ENCODE measurements at places on chromosomes 13 and 19.

DNA sequence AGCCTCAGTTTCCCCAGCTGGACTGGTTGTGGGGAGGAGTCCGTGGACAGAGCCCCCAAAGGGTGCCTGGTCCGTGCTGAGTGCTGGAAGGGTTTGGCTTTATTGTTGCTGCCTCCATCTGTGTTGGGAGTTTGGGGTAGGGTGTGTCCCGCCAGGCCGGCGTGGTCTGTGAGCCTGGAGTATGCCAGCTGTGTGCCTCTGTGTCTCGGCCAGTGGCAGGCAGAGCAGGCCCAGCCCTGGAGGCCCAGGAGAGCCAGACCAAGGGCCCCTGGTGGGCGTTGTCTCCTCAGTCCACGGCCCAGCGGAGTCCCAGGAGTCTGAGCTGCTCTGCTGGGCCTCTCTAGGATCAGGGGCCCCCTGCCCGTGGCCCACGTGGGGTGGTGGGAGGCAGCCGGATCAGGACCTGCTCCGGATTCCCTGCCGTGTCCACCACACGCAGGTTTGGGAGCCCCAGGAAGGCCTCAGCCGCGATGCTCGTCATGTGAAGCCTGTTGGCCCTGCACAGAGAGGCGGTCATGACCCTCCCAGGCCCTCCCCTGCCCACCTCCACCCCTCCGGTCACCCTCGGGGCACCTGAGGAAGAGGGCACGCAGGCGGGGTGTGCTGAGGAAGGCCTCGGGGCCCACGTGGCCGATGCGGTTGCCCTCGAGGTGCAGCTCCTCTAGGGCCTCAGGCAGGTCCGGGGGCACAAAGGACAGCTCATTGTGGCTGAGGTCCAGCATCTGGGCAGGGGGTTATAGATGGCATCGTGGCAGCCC is 6.6 kb downstream of the PODNL1 start:
- no peak overlapping the region for H3K4me3 ChIP-seq
- peaks cover 11% of the 10 kb centered on the region for H3K36me3 ChIP-seq
- H3K27me3 ChIP-seq = peaks cover 27% of the 10 kb centered on the region
- peaks cover 11% of the 10 kb centered on the region for H3K4me1 ChIP-seq

DNA sequence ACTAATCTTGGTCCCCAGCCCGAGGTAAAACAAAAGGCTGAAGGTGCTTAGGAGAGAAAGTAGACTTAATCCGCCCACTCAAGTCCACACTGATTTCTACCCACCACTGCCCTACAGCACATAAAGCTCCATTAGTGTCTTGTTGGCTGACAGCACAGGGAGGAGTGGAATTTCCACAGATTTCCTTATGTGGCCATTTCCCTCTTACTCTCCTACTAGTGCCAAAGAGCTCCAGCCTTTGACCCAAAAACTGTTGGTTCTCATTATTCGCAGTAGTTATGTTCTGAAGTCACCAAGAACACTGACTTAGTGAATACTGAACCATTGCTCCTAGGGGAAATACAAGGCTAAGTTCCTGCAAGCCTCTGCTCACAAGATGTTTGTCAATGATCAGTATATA is 61.2 kb downstream of the RAB20 start:
- H3K4me3 ChIP-seq = no peak overlapping the region
- H3K27ac ChIP-seq = no peak overlapping the region
- no peaks in the 10 kb centered on the region for H3K4me1 ChIP-seq
- DNase-seq = no peak
- H3K27me3 ChIP-seq = peaks cover 15% of the 10 kb centered on the region

GRCh38 chr19:35373492-35373891 is 2.6 kb downstream of the GPR42 start:
- no peak overlapping the region for H3K4me3 ChIP-seq
- H3K27ac ChIP-seq = no peak overlapping the region
- DNase-seq = no peak
- peaks cover 46% of the 10 kb centered on the region for H3K27me3 ChIP-seq
- no peaks in the 10 kb centered on the region for H3K36me3 ChIP-seq

DNA sequence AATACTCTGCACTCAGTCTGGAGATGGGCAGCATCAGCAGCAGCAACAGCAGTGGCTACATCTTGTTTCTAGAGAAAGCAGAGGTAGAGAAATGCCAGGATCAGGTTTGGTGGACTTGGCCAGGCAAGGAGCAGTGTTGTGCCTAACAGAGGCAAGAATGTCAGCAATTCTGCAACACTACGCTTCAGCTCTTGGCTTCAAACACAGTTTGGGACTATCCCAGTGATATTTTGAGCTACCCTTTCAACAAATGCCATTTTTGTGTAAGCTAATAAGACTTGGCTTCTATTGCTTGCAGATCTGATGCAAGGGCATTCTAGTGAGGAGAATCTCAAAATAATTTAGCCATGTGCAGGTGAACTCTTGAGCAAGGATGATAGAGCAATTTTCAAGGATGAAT is 271.3 kb downstream of the PCDH20 start:
- H3K4me1 ChIP-seq = no peaks in the 10 kb centered on the region
- H3K27ac ChIP-seq = no peak overlapping the region
- no peaks in the 10 kb centered on the region for H3K36me3 ChIP-seq
- no peak overlapping the region for H3K4me3 ChIP-seq

GRCh38 chr19:262125-262524 is 29.1 kb downstream of the PLPP2 start:
- DNase-seq = no peak
- peaks cover 7% of the 10 kb centered on the region for H3K4me1 ChIP-seq
- no peaks in the 10 kb centered on the region for H3K36me3 ChIP-seq
- no peak overlapping the region for H3K4me3 ChIP-seq
- peaks cover 20% of the 10 kb centered on the region for H3K27me3 ChIP-seq
- H3K27ac ChIP-seq = no peak overlapping the region

GRCh38 chr19:56218961-56219360 is 16.9 kb downstream of the ZSCAN5C start:
- peaks cover 8% of the 10 kb centered on the region for H3K4me1 ChIP-seq
- DNase-seq = no peak
- H3K36me3 ChIP-seq = no peaks in the 10 kb centered on the region
- H3K27ac ChIP-seq = no peak overlapping the region

GRCh38 chr13:29761160-29761559 is 89.3 kb downstream of the UBL3 start:
- H3K27me3 ChIP-seq = peaks cover 5% of the 10 kb centered on the region
- no peak for DNase-seq
- peaks cover 4% of the 10 kb centered on the region for H3K36me3 ChIP-seq
- H3K27ac ChIP-seq = no peak overlapping the region
- peaks cover 36% of the 10 kb centered on the region for H3K4me1 ChIP-seq

- no peaks in the 10 kb centered on the region for H3K27me3 ChIP-seq
- no peaks in the 10 kb centered on the region for H3K36me3 ChIP-seq
- H3K4me3 ChIP-seq = no peak overlapping the region
- no peak for DNase-seq
- no peak overlapping the region for H3K27ac ChIP-seq
Observed at GRCh38 chr13:93955904-93956303, 523.6 kb downstream of the DCT start.

DNA sequence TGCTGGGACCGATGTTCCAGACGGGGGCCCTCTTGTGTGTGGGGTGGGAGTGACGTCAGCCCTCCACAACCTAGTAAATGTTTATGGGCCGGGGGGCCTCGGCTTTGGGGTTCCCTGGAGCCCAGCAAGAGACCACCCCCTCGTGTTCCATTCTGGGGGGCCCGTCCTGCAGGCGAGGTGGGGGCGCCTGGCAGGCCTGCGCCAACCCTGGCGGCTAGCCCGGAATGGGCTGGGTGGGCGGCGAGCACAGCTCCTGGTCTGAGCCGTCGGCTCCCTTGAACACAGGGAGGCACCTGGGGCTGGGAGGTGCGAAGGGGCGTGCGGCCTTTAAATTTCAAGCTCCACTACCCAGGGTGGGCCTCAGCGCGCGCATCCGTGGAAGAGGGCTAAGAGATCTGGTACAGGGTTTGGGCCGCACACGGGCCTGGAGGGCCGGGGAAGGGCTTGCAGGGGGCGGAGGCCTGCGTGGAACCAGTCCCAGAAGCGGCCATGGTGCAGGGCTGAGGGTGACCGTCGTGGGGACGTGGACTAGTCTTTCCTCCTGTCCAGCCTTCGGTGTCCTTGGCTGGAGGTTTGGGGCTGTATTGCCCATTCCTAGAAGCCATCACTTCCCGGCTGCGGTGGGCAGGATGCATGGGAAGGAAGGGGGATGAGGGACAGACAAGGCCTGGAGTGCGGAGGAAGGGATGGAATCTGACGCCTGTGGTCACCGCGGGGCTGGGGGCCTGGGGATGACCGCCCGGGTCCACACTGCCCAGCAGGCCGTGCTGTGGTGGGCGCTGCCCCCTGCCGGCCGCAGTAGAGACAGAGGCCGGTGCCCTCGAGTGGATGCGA is 11.4 kb downstream of the NDUFA11 start:
- H3K4me1 ChIP-seq = no peaks in the 10 kb centered on the region
- no peak overlapping the region for H3K27ac ChIP-seq
- peaks cover 3% of the 10 kb centered on the region for H3K36me3 ChIP-seq
- H3K27me3 ChIP-seq = peaks cover 25% of the 10 kb centered on the region
- DNase-seq = no peak
- no peak overlapping the region for H3K4me3 ChIP-seq

GRCh38 chr13:74336546-74336945 is 202.3 kb upstream of the KLF12 start:
- no peaks in the 10 kb centered on the region for H3K36me3 ChIP-seq
- H3K27ac ChIP-seq = no peak overlapping the region
- DNase-seq = no peak
- no peak overlapping the region for H3K4me3 ChIP-seq

GRCh38 chr13:20696073-20696472 is 7.4 kb upstream of the IL17D start:
- DNase-seq = no peak
- H3K27me3 ChIP-seq = peaks cover 35% of the 10 kb centered on the region
- H3K4me1 ChIP-seq = no peaks in the 10 kb centered on the region
- H3K27ac ChIP-seq = no peak overlapping the region

DNA sequence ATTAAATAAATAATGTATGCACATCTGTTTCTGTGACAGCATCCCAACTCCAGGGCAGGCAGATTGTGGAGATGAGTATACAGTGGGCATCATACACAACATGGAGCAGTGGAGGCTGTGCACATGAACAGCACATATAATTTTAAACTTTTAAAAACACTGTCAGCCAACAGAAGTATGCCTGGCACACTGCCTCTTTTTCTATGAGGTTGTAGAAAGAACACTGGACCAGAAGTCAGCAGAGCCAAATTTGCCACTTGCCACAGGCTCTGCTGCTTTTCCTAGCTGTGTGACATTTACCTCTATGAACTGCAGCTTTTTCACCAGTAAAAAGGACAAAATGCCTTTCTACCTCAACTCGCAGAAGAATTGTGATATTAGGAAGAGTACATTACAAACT is 118.7 kb downstream of the FRY start:
- no peaks in the 10 kb centered on the region for H3K4me1 ChIP-seq
- no peaks in the 10 kb centered on the region for H3K36me3 ChIP-seq
- no peak for DNase-seq
- H3K27ac ChIP-seq = no peak overlapping the region

DNA sequence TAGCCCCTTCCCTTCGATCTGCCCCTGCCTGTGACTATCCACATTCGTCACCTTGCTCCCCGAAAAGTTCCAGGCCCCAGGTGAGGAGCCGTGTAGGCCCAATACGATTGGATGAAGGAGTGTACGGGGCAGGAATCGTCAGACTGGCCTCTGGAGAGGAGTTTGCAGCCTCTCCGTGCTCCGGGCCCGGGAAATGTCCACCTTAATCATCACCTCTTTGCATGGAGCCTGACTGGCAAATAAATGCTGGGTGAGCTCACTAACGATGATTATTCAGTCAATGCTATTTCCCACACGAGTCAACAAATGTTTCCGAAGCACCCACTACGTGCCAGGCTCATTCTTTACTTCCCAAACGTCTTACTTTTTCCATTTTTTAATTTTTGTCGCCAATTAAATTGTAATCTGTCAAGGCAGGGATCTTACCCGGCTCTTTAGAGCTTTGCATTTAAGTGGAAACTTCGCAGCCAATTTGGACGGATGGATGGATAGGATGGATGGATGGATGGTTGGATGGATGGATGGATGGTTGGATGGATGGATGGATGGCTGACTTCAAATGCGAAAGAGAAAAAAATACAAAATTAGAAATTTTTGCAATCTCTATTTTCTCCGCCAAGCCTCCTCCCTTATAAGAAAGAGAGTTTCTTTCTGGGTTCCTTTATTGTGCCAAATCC is 45.8 kb downstream of the TGDS start:
- H3K4me1 ChIP-seq = peaks cover 17% of the 10 kb centered on the region
- peak overlapping the region; percentile 96 for H3K27ac ChIP-seq
- peaks cover 18% of the 10 kb centered on the region for H3K27me3 ChIP-seq
- no peak for DNase-seq
- H3K36me3 ChIP-seq = peaks cover 5% of the 10 kb centered on the region

Data from activated naive CD4-positive, alpha-beta T cell treated with anti-CD3 and anti-CD28 coated beads, Interleukin-2, amount 10 ng/mL, durations not matched to agents 7 days and 5 days (primary cell).